ENCODE measurements at places on chromosomes 11 and 22.

DNA sequence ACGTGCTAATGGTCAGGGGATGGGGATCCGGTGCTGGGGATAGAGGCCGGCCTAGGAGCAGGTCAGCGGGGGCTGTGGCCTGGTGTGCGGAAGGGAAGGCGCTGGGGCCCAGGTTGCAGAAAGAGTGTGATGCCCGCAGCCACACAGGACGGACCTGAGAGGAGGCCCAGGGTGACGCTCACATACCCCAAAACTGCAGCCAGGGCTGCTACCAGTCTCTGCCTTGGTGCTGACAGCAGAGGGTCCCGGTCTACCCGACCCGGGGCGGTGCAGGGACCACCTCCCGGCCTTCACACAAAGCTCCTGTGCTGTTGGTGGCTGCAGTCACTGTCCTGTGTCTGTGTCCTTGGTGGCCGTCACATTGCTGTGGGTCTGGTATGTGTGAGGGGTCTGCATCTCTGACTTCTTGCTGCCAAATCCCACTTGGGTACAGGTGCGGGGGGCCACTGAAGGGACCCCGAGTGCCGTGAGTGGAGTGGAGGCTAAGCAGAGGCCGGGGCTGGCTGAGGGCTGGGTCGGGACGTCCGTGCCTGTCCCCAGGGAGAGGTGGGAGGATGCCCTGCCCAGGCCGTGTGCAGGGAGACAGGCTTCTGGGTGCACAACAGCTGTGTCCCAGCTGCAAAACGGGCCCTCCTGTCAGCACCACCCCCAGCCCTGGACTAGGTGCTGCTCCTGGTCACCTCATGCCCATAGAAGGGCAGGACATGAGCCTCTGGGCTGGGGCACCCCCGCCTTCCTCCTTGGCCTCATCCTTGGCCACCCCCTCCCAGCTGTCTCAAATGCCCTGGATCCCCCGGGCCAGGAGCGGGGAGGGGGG, 1.5 kb downstream of the LSP1 start:
- DNase-seq, result no peak

DNA sequence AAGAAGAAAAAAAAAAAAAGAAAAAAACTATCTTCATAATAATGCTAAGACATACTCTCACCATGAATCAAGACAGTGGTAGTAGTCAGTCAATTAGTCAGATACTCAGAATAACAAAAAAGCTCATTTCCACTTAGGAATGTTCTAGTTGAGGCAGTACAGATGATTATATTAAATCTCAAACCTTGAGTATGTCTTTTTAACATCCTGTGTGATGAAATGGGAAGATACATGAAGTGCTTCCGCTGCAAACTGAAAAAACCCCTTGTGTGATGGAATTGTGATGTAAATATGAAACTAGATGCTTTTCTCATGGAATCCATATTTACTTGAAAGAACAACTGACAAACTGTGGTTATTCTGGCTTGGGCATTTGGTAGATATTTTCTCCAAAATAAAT, 13.7 kb downstream of the AMOTL1 start:
- DNase-seq, result no peak

DNA sequence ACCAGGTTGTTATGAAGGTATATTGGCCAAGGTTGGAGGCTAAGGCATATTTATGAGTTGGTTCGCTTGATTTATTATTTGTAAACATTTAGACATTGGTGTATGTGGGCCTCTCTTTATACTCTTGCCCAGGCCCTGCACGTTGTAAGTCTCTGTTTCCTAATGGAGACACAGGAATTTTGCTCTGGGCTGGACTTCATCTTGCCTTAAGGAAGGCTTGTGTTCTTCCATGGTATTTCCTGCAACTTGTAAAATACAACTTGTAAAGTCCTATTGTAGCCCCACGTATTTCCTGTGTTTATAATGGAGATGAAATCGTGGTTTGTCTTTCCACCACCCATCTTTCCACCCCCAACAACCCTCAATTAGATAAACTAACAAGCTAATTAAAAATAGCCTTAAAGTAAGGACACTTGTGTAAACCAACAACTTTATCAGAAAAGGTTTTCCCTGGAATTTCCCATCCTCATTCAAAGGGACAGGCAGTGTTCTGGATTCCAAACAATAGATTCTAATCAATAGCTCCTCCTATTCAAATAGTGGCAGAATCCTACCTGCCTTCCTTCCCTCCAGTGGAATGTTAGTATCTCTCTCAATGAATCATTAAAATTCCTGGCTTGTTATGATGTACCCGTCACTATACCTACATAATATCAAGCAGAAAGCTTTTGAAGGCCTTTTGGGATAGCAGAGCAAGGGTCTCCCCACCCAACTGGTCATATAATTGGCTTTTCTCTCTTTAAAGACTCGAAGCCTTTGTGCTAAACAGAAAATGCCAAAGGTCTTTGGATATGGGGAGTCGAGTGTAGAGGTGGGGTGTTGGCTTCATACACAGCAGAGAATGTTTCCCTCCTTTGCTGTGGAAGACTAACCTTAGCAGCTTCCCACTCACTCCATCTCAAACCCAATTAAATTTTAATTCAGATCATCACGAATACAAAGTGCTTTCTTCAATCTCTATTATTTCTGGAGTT, 77.1 kb downstream of the UBASH3B start:
- DNase-seq, result no peak

DNA sequence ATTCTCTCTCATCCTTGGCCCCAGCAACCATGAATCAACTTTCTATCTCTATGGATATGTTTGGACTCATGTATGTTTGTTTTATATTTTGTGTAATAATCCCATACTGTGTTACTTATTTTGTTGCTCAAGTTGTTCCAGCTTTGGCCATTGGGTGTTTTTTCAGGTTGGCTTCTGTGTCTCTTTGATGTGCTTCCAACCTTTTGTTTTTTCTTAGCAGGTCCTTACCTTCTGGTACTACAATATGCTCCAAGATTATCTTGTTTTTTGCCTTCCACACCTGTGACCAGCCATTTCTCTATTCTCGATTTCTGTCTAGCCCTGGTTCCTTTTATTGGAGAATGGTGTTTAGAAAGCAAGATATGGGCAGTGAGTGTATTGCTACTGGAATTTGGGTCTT, 14.2 kb downstream of the GVQW3 start:
- no peak for DNase-seq

GRCh38 chr11:12882670-12883069, 126.4 kb upstream of the RASSF10 start:
- DNase-seq, result no peak

GRCh38 chr11:13207665-13208594, 69.7 kb upstream of the BMAL1 start:
- DNase-seq, result no peak

- DNase-seq, result no peak
Observed at GRCh38 chr22:47377926-47378560, 615.6 kb downstream of the TBC1D22A start.

- DNase-seq, result no peak
Observed at GRCh38 chr11:63417174-63417852, 47.7 kb downstream of the SLC22A9 start.

- peak; percentile 17 for DNase-seq
Observed at GRCh38 chr11:78420796-78421209, 3.2 kb upstream of the GAB2 start.

GRCh38 chr11:113045146-113045545, 83.9 kb downstream of the NCAM1 start:
- no peak for DNase-seq

- DNase-seq, result no peak
Observed at GRCh38 chr22:40452730-40453487, 82.5 kb downstream of the SGSM3 start.

- no peak for DNase-seq
Observed at GRCh38 chr22:25837288-25837900, 95.4 kb downstream of the MYO18B start.

DNA sequence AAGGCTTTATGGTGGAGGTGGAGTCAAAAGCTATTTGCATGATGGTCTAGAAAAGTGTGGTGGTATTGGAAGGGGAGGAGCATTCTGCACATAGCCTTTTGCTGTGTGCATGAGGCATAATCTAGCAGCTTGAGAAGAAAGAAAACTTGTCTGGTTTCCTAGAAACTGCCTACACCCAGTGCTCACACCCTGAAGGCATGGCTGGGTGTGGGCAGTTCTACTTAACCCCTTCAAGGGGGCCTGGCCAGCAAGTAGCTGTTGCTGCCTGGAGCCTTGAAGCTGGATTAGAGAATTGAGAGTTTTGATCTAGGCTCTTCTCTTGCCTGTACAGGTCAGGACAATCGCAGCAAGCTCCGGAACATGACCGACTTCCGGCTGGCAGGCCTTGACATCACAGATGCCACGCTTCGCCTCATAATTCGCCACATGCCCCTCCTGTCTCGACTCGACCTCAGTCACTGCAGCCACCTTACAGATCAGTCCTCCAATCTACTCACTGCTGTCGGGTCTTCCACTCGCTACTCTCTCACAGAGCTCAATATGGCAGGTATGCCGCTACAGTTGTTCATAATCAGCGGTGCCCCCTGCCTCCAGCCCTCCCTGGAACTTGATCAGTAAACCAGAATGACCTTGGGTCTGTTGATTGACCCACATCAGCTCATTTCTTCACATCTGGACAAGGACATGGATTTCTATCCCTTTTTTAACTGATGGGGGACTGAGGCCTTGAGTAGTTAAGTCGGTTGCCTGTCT, 12.2 kb upstream of the GRK2 start:
- DNase-seq, result no peak

DNA sequence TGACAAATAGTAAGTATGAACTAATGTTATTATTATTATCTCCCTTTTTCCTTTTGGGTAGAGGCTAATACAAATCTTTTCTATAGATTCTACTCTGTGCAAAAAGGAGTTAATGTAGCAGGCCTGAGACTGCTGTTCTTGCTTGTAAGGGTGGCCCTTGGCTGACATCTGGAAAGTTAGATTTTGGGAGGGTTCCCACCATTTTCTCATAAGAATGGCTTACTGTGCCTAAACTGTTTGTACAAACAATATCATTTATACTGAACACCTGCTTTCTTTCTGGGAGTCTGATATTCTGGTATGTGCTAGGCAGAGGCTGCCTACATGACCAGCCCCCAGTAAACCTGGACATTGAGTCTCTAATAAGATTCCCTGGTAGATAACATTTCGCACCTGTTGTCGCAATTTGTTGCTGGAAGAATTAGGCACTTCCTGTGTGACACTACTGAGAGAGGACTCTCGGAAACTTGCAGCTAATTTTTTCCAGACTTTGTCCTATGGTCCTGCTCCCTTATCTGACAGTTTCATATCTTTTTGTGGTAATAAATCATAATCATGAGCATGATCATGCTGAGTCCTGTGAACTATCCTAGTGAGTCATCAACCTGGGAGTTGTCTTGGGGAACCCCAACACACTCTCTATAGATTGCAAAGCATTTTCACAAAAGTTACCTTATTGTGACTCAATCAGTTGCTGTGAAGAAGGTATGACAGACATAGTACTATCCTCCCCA, 257.7 kb upstream of the CCDC90B start:
- DNase-seq, result no peak

- no peak for DNase-seq
Observed at GRCh38 chr11:118768690-118769089, 22.3 kb downstream of the DDX6 start.

- peak; percentile 52 for DNase-seq
Observed at GRCh38 chr22:17699696-17700340, 61.3 kb downstream of the BCL2L13 start.

- DNase-seq, result no peak
Observed at GRCh38 chr22:47166033-47166404, 403.6 kb downstream of the TBC1D22A start.

DNA sequence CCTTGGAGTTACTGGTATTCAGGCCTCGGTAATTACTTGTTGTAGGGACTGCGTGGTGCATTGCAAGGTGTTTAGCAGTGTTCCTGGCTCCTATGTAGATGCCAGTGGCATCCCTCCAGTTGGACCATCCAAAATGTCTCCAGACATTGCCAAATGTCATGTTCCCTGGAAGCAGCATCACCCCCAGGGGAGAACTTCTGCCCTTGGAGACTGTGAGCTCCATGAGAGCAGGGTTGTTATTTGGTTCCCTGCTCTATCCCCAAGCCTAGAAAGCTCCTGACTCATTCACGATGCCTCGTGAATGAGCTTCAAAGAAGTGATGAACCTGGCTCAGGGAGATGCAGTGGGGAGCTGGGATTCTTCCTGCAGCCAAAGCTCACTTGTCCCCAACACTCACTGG, 4.8 kb upstream of the CD248 start:
- DNase-seq, result no peak

DNA sequence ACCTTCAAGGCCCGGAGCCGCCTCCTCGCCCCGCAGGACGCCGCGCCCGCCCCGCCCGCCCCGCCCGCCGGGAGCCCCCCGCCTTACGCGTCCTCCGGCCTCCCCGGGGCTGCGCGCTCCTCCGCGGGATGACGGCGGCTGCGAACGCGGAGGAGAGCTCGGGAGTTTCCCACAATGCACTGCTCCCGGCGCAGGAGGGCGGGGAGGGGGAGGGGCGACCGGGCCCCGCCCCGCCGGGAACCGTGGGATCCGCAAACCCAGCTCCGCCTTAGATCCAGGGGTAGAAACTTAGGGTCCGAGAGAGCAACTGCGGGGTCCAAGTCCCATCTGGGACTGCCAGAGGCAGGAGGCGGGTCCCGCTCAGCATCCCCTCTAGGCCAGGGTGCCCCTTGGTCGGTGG, at the start of gene CEND1:
TSS of gene CEND1 (minus strand) at position 148 of the 400 bp plus-strand sequence. CDS start 1,514 bp downstream, outside the sequence.
- peak; percentile 81 for DNase-seq

- peak; percentile 40 for DNase-seq
Observed at GRCh38 chr22:47192651-47193437, 430.4 kb downstream of the TBC1D22A start.

GRCh38 chr11:17695454-17696441, 23.6 kb upstream of the MYOD1 start:
- DNase-seq, result no peak

DNA sequence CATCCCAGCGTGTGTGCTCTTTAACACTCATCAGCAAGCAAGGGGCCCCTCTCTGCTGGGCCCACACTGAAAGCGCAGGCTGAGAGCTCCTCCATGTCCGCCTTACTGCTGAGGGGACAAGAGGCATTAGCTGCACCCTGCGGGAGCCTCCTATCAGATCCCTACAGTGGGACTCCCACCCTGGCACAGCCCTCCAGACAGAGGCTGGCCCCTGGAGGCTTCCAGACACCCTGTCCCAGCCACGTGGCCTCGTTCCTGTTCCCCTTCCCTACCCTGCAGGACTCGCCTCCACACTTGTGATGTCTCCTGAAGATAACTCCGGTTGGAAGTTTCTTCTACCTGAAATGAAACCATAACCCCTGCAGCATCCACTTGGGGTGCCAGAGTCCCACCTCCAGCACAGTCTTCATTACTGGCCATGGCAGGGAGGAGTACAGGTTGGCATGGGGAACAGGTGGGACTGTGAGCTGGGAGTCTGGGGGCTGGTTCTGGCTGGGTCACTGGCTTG, 5.0 kb upstream of the SH3BP1 start:
- no peak for DNase-seq

- no peak for DNase-seq
Observed at GRCh38 chr22:36910461-36910860, 3.0 kb upstream of the CSF2RB start.

GRCh38 chr22:48951836-48952235, 875.8 kb downstream of the BRD1 start:
- no peak for DNase-seq

DNA sequence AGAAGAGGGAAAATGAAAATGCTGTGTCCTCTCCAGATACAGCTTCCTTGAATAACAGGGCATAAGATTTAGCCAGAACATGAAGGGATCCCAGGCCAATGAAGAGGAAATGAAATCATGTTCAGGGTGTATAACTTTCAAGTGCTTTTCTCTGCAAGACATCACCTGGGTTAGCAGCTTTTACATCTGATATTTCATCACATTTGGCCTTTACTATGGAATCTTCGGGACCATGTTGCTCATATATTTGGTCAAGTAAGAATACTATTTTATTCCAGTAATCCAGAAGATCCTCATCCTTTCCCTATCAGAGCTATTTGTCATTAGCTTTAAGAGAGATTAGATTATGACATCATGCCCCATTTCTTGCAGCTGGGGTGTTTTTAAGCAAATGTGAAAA, 66.3 kb upstream of the OR5AK2 start:
- DNase-seq, result no peak

GRCh38 chr11:96324912-96325311, 18.1 kb downstream of the MAML2 start:
- DNase-seq, result no peak
